Activated CD4-positive, alpha-beta T cell treated with anti-CD3 and anti-CD28 coated beads, Interleukin-2, amount 50 U/mL, for 1 hour (primary cell): ENCODE measurements at places on chromosomes 1 and 21.

DNA sequence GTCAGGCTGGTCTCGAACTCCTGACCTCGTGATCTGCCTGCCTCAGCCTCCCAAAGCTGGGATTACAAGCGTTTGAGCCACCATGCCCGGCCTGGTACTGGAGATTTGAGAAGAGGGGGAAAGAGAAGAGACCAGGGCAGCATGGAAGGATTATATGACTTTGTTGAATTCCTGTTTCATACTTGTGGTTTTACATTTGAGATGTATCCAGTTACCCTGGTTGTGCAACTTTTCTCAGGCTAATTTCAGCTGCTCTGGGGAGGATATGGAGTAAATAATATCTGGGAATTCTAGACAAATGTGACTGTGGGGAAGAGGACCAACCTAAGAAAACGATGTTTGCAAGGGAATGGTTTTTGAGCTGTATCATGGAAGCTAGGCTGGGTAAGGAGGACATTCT is 89.5 kb upstream of the GREM2 start:
- DNase-seq, result no peak

DNA sequence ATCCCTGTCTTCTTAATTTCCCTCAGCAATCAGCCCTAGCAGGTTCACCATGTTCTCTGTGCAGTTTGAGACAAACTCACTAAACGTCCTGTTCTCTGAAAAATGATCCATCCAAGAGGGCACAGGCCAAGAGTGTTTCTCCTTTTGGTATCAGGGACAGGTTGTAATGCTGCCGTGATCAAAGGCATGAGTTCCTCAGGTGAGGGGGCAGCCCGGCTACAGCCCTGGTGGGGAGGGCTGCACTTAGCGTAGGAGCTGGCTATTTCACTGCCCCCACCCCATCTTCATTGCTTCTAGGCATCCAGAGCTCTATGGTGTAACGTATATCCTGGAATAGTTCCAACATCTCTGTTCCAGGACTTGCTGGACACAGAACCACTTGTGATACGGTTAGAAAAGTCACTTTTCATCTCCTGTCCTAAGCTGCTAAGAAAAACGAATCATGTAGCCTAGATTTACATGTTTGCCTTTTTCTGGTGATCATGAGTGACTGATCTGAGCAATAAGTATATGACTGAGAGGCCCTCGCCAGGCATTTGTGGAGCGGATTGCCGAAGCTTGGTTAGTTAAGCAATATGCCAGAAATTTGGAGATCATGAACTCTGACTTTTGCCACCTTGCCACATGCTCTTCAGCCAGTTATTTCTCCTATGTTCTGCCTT is 41.1 kb upstream of the SRP9 start:
- DNase-seq, result no peak

DNA sequence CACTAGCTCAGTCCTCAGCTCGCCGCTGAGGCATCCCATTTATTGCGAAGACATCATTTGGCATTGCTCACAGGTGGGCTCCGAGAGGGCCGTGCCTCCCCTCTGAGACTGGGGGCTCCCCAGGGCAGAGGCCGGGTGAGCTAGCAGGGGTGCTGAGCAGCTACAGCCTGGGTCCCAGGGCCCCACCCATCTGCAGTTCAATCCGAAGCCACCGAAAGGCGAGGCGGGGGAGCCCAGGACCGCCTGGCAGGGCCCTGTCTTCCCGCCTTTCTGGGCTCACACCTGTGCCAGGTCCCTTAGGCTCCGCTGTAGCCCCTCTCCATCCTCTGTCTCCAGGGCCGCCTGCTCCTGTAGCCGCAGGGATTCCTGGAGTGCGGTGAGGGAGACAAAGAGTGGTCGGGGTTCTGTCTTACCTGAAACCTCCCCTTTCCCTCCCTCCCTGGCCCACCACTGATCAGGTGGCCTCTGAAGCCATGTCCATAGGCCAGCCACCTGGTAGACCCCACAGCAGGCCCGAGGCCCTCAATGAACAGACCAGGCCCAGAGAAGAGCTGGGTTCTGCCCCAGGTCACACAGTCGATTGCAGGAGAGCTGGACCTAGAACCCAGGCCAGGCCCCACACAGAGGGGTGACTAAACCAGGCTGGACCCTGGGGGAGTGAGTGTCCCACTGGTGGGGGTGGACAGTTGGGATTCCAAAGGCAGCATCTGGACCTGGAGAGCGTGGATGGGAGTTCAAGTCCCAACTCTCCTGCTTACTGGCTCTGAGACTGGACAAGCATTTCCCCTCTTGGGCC is 18.1 kb upstream of the NBPF1 start:
- no peak for DNase-seq

- DNase-seq, result no peak
Observed at GRCh38 chr1:89203166-89203565, 4.4 kb upstream of the GBP4 start.

DNA sequence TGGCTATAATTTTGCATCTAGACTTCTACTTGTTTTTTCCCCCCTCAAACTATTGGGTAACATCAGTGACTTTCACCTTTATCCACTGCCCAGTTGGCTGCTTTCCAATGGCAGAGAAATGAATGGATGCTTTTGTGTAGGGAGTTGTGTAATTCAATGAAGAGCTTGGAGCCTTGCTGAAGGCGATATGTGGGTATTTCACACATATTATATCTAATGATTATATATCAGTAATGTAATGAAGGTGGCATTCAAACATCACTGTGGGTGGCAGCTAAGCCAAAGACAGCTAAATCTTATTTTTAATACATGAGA is 81.2 kb downstream of the TGFB2 start:
- no peak for DNase-seq

GRCh38 chr1:62077821-62078220 is 116.8 kb upstream of the L1TD1 start:
- no peak for DNase-seq

- DNase-seq, result no peak
Observed at GRCh38 chr1:48206371-48206770, 16.1 kb upstream of the SLC5A9 start.

- DNase-seq, result no peak
Observed at GRCh38 chr1:110489973-110490542, 28.9 kb downstream of the KCNA10 start.

DNA sequence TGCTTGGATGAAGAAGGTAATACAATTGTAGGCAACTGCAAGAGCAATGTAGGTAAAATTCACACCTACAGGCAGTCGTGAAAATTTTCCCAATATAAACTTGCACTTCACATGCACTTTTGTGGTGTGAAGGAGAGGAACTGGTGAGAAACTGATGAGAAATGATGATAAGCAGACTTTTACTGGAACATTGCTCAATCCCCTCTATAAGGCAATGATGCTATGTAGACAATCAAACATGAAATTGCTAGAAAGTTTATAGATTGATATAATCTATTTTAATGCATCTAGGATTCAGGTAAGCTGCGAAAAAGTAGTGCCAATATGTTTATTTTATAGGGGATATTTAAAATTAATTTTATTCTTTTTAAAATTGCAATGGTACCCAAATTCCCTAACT is 802.2 kb downstream of the KCNT2 start:
- no peak for DNase-seq

DNA sequence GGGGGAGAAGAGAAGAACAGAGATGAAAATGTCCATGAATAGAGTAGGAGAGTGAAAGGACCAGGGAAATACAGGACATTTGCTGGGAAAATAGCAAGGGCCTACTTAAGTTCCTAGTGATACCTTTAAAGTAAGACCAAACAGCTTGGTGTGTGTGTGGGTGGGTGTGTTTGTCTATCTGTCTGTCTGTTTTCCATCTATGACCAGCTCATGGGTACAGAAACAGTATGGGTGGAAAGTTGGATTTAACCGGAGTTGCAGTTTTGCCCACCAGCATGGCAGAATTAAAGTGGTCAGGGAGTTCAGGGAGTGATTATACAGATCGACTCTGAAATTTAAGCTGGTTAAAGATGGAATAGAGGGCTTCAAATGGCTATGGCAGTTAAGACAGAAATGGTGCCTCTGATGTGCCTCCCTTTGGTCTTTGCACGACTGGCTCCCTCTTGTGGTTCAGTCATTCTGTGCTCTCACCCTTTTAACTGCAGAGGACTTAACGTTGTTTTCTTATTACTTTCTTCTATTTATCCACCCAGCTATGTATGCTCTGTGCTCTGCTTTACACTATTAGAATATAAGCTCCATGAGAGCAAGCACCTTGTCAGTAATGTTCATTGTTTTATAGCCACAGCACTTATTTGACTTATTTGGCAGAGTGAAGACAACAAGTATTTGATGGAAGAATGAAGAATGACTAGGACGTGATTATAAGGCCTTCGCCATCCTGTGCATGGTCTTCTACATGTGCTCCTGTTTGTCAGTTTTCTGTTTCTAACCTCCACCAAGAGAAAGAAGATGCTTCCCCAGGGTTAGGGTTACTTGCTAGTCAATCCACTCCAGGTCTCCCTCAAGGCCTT is 72.7 kb upstream of the AK4 start:
- DNase-seq, result peak; percentile 56

DNA sequence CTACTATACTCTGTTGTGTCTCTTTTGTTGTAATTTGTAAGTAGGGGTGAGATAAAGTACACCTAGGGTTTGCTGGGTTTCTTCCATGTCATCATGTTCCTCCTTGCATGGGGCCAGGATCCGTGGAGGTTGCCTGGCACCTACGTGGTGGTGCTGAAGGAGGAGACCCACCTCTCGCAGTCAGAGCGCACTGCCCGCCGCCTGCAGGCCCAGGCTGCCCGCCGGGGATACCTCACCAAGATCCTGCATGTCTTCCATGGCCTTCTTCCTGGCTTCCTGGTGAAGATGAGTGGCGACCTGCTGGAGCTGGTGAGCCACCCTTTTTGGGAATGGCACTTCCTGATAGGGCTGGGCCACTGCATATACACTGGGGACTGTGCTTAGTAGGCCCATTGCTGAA is 4.4 kb downstream of the PCSK9 start:
- DNase-seq, result no peak

DNA sequence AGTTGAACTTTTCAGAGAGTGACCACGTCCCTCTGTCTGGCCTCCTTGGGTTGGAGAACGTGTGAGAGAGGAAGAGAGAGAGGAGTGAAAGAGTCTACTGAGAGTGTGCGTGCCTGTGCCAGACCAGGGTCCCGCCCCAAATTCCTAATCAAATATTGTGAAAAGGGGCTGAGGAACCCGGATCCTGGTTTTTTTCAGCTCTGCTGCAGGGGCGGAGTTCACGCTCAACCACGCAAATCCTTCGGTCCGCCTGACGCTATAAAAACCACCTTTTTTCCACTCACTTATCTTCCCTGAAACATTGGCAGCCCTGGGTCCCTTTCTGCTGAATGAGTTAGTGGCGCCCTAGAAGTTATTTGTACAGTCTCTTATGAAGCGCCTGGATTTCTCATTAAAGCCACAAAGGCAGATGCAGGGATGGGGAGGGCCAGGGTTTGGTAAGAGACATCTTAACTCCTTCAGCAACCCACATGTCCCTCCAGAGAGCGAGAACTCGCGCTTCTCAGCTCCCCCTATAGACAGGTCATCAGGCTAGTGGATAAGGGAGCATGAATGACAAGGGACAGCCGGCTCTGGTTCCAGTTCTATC is at the start of gene FMOD:
Gene FMOD, minus strand, starts transcription at position 86 of the 589 bp plus-strand sequence. CDS start 2,852 bp downstream, outside the sequence.
- no peak for DNase-seq

- DNase-seq, result no peak
Observed at GRCh38 chr1:203054642-203055041, 28.4 kb downstream of the PPFIA4 start.

DNA sequence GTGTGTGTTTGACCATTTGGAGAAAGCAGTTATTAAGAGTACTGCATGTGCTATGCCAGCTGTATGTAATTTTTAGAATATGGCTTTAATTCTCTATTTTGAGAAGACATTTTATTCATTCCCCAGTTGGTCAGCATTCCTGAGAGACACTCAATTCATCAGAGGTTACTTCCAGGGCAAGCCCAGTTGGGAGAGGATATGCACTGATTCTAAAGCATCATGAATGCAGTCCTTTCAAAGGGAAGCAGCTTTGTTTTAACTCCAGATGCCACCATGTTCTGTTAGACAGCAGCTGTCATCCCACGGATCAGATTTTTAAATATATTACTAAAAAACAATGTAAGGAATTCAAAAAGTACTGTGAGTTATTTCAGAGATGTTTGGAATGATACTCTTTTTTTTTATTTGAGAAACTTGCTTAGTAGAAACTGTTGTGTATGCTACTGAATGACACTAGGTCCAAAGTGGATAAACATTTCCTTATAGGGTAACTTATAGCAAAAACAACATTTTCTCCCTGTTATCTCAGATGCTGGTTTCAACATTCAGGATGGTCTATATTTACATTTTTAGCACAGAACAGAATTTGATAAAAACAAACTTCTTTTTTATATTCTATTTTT is 149.5 kb upstream of the B3GALT2 start:
- no peak for DNase-seq

GRCh38 chr1:234608911-234609690 is 877 bp downstream of the IRF2BP2 start:
- DNase-seq, result peak; percentile 73

DNA sequence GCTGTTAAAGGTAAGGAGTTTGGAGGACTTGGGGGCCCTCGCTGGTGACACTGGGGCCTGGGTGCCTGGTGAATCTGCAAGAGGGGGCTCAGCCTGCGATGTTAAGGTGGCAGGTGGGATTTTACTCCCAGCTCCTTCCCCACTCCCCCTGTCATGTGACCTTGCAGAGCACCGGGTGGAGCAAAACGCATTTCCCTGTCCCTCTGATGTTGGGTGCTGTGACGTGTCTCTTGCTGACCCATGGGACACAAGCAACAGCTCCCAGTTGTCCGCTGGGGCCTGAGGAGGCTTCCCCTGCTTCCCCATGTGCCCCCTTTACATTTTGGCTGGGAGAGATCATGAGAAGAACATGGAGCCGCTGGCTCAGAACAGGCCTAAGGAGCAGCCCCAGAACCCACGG is 319.0 kb downstream of the MATN1 start:
- no peak for DNase-seq

DNA sequence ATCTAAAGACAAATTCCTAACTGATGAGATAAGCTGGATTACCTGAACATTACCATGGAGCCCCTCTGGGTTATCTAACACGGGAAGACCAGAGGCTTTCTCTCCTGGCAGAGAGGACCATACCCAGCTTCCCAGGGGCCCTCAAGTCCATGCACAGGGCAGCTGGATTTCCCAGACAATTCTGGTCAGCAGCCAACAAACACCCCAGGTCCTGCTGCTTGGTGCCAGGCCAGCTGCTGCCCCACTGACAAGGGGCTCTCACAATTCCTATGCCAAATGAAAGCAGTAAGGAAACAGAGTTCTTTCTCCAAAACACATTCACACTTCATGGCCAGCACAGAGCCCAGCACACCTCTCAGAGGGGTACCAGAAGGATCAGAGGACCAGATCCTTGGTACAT is 114.2 kb downstream of the HLCS start:
- DNase-seq, result no peak

DNA sequence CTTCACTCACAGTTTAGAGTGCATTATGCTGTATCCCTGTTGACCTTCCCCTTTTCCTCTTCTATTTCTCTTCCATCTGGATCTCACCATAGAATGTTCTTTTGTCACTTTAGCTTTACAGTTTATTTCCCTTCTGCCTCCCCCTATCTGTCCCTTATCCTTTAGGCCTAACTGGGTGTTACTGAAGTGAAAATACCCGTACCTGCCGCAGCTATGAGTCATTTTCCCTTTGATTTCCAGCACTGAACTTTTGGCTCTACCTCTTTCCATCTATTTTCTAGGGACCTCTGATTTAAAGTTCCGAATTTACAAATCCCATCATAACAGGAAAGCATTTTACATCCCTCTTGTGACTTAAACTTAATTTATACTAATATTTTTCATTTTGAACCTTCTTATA is 19.7 kb downstream of the ITSN1 start:
- no peak for DNase-seq

- peak; percentile 11 for DNase-seq
Observed at GRCh38 chr1:203117611-203118575, 9.6 kb upstream of the ADORA1 start.
